Pons (tissue), 1 donor: ENCODE measurements at places on chromosomes 3 and 15.

DNA sequence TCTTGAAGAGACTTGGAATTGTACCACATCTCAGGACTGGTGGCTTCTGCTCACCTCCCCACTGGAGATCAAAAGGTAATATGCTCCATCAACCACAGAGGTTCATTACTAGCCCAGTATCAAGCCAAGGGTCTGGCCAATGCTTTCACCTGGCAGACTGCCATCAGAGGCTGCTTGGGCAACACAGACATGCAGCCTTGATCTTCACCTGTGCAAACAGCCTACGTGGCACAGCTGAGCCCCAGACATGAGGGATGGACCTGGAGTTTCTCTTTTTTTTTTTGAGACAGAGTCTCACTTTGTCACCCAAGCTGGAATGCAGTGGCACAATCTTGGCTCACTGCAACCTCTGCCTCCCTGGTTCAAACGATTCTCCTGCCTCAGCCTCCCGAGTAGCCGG, 105.6 kb upstream of the HES1 start:
- no peak for DNase-seq

DNA sequence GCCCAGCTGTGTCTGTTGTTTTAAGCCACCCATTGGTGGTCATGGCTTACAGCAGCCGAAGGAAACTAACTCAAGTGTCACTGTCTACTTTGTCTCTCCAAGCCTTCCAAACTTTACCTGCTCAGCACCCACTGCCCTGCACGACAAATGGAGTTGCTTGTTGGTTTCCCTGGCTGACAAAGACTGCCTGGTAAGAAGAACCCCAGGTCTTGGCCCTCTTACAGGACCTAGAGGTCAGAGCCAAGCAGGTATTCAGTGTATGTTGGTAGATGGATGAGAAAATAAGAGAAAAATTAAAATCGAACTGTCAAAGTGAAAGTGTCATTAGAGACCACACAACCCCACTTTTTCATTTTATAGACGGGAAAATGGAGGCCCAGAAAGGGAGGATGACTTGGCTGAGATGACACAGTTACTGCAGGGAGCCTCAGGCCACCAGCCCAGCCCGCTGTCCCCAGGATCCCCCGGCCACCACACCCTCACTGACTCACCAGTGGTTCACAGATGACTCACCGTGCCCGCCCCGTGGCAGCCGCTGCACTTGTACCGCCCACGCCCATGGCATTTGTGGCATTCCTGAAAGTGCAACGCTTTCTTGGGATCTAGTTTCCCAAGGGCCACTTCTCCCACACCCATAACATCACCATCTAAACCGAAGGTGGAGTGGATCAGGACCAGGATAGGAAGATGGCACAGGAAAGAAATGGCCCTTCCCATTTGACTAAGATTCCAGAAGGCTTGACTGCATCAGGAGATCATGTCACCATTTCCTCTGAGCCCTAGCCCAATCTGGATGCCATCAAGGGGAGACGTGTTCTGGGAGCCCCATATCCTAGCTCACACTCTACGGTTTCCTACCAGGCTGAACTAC, 15.2 kb downstream of the SSUH2 start:
- no peak for DNase-seq

- DNase-seq, result peak; percentile 48
Measured at GRCh38 chr15:93982226-93982727, 249.1 kb upstream of the MCTP2 start.

GRCh38 chr3:9198899-9199335, 50.5 kb downstream of the SRGAP3 start:
- peak; percentile 84 for DNase-seq

- DNase-seq, result peak; percentile 64
Measured at GRCh38 chr3:65685621-65686235, 353.0 kb downstream of the MAGI1 start.

GRCh38 chr3:123941121-123941520, 19.9 kb downstream of the CCDC14 start:
- no peak for DNase-seq

- no peak for DNase-seq
Measured at GRCh38 chr3:149314807-149315578, 18.4 kb downstream of the TM4SF18 start.

DNA sequence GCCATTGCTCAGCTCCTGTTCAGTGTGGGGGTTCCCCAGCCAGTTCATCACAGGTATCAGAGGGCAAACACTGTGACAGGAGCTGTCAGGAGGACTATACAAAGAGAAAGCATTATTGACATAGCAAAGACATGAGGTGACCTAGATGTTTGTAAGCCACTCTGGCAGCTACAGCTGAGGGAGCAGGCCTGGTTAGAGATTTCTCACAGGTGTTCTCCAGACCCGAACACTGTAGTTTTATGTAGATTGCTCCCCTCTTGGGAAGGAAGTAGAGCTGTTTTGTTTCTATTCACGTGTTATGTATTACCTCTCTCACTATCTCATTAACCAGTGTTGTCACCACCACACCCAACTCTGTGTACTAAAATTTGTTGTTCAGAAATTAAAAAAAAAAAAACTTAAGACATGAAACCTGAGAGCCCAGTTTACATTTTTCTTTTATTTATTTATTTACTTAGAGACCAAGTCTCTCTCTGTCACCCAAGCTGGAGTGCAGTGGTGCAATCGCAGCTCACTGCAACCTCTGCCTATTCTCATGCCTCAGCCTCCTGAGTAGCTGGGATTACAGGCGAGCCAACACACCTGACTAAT, 123.7 kb downstream of the RBPMS2 start:
- DNase-seq, result no peak

- DNase-seq, result no peak
Measured at GRCh38 chr3:105963161-105963560, 94.3 kb upstream of the CBLB start.

- peak; percentile 78 for DNase-seq
Measured at GRCh38 chr3:73365756-73366397, 258.9 kb downstream of the PDZRN3 start.

GRCh38 chr3:101900316-101900715, 51.0 kb downstream of the NFKBIZ start:
- DNase-seq, result no peak

DNA sequence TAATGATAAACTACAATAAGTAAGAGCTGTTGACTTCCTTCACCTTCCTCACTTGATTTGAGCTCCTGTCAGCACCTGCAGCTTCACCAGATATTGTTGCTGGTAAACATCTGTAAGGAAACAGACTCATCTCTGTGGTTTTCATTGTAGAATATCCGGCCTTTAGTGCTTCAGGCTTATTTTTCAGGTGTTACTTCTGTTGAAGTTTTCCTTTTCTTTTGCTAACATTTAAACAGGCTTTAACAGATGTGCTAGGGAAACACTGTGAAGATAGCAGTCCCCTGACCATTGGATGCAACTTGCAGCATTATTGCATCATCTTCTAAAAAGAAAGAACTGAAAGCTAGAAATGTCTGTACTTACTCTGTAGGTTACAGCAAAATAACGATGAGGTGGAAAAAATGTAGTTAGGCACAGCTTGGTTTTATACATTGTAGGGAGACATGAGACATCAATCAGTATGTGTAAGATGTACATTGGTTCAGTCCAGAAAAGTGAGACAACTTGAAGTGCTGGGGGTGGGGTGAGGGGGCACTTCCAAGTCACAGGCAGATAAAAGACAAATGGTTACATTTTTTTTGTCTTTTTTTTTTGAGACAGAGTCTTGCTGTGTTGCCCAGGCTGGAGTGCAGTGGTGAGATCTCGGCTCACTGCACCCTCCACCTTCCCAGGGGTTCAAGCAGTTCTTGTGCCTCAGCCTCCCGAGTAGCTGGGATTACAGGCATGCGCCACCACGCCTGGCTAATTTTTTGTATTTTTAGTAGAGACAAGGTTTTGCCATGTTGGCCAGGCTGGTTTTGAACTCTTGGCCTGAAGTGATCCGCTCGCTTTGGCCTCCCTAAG, 10.2 kb downstream of the EDEM1 start:
- DNase-seq, result peak; percentile 34

GRCh38 chr3:116135457-116136085, 309.7 kb downstream of the LSAMP start:
- DNase-seq, result peak; percentile 78

GRCh38 chr3:185837414-185837813, 12.6 kb upstream of the IGF2BP2 start:
- DNase-seq, result no peak

DNA sequence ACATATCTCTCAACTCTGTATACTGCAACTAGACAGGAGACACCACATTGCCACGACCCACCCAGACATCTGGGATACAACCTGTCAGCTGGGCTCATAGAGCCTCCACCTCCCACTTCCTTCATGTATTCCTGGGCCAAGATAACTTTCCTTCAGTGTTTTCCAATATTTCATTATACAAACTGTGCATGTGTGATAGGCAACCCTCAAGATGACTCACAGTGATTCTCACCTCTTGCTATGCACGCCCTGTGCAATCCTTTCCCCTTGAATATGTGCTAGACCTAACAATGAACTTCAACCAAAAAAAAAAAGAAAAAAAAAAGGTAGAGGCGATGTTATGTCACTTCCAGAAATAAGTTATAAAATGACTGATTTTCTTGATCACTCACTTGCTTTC, 138.0 kb upstream of the ALCAM start:
- no peak for DNase-seq

GRCh38 chr15:66803182-66803729, 101.2 kb downstream of the SMAD6 start:
- no peak for DNase-seq

- no peak for DNase-seq
Measured at GRCh38 chr3:116912116-116912515, 202.5 kb downstream of the TUSC7 start.

GRCh38 chr3:108152274-108152673, 61.4 kb upstream of the CD47 start:
- no peak for DNase-seq

DNA sequence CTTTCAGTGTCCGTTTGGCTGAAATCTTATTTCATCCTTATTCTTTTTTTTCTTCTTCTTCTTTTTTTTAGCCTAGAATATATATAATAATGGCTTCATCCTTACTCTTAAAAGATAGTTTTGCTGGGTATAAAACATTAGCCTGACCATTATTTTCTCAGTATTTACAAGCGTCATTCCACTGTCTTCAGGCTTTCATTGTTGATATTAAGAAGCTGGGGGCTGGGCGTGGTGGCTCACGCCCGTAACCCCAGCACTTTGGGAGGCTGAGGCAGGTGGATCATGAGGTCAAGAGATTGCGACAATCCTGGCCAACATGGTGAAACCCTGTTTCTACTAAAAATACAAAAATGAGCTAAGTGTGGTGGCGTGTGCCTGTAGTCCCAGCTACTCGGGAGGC, 10.6 kb downstream of the ZNF710 start:
- no peak for DNase-seq

DNA sequence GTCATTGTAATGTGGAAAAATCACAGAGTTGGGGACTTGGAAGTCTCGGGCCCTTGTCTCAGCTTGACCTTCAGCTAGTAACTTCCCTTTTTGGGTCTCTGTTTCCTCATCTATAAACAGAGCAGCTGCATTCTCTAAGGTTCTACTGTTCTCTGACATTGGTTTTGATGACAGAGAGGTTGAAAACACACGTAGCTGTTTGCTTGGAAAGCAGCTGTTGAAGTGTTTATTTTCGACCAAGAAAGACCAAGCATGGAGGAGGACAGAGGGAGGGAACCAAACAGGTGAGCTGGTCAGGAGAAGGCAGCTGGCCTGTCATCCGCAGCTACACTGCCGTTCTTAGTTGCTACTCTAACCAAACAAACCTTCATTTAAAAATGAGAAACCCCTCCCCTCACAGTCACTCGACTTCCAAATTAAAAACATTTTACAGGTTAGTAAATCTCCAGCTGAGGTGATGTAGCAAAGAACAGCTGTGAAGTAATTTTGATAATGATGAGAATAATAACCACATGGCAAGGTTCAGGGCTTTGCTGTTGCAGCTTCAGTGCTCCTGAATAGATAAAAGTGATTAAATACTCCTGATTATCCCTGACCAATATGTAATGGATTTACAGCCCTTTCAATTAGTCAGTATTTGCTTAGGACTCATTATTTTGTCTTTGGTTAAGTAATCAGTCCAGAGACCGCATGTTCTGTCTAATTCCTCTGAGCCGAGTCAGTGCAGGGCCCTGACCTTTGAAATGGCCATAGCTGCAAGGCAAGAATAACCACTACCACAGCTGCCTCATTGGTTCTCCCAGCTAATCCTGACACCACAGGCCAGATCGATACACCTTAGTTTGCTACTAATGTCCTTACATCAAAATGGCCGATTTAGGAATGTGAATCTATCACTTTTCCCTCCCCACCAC, 65.3 kb downstream of the MEIS2 start:
- no peak for DNase-seq

GRCh38 chr3:178479860-178480259, 56.4 kb upstream of the KCNMB2 start:
- no peak for DNase-seq

- DNase-seq, result no peak
Measured at GRCh38 chr15:99764522-99764921, 31.3 kb upstream of the LYSMD4 start.

DNA sequence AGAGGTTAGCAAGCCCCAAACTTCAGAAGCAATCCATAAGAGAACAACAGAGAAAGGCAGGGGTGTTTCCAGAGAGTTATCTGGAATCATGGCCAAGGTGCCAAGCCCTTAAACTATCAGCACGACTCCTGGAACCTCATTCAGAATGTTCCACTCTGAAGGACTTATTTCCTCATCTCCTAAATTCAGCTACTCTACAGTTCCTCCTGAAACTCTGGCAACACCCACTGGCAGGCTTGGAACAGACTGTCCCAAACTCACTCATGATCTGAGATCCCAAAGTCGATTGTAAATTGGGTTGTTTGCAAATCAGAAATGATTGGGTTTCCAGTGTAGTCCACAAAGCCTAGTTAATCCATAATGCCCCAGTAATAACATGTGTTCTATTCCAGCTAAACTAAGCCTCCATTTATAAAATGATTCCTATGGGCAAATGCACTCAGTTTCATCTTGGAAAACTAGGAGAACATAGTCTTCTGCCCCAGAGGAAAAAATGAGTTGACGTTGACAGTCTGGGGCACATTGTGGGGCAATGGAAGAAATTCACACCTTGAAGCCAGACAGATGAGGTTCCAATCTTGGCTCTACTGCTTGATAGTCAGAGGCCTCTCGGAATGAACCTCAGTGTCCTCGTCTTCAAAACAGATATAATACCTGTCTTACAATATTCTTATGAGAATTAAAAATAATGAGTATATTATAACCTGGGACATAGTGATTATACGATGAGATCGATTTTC, 65.9 kb downstream of the SLCO2A1 start:
- no peak for DNase-seq

GRCh38 chr3:56389183-56389830, 79.0 kb downstream of the ERC2 start:
- DNase-seq, result no peak

- DNase-seq, result no peak
Measured at GRCh38 chr3:78459796-78460195, 1308.0 kb downstream of the ROBO1 start.

GRCh38 chr15:70286113-70286806, 188.5 kb upstream of the TLE3 start:
- no peak for DNase-seq

DNA sequence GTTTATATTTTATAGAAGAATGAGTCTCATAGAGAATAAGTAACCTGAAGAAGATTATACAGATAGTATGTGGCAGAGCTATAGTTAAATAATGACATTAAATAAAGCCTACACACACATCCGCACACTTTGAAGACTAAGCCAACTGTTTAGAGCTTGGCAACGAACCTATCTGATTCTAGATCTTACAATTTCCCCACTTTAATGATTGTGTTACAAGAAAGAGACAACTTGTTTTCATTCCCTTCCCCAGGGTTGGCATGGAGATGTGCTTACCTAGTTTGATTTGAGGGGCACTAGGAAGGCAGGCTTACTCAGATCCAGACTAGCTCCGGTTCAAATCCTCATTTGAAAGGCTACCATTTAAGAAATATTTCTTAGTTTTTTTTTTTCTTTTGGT, 61.9 kb upstream of the CBLB start:
- DNase-seq, result no peak
